ENCODE measurements at places on chromosomes 7 and 10.

DNA sequence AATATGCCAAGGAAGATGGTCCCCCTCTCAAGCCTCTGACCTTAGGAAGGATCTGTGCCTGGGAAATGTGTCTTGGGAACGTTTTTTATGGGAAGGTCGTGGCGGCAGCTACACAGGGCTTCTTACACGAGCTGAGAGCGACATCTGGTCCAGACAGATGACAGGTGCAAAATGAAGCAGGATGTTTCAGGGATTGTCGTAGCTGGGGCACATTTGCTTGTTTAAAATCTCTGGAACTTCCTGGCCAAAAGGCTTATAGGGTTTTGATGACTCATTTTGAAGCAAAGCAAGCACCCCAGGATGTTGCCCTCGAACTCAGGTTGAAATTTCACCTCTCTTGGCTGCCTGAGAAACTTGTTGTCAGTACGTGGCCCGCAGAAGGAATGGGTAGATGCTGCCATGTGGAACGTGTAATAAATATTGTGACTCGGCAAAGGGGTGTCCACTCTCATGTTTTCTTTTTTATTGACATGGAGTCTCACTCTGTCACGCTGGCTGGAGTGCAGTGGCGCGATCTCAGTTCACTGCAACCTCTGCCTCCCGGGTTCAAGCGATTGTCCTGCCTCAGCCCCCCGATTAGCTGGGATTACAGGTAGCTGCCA, 117.5 kb downstream of the CAMK1D start:
- DNase-seq = no peak

DNA sequence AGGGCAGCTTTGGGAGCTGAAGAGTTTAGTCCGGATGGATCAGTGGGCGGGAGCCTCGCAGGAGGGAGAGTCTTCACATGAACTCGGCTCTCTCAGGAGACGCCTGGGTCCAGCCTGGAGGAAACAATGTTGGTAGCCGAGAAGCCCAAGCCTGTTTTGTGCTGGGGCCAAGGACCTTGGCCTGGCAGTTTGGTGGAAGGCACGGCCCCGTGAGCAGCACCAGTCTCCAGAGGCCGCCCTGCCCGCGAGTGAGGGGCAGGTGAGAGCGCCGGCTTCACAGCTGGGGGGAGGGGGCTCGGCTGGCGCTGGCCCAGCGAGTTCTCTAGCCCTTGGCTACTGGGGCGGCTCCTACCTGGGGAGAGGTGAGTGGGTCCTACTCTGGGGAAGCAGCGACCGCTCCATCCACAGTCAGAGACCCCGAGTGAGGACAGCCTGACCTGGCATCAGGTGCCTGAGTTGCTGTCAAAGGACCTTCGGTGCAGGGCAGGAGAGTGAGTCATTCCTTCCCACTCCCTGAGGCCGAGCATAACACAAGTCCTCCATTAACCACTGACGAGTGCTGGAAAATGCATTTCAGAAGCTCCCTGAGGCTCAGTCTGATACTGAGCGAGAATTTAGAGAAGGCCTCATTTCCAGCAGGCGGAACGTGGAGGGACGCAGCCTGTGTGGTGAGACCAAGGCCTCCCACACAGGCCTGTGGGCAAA, 89.3 kb upstream of the DIP2C start:
- DNase-seq = no peak

DNA sequence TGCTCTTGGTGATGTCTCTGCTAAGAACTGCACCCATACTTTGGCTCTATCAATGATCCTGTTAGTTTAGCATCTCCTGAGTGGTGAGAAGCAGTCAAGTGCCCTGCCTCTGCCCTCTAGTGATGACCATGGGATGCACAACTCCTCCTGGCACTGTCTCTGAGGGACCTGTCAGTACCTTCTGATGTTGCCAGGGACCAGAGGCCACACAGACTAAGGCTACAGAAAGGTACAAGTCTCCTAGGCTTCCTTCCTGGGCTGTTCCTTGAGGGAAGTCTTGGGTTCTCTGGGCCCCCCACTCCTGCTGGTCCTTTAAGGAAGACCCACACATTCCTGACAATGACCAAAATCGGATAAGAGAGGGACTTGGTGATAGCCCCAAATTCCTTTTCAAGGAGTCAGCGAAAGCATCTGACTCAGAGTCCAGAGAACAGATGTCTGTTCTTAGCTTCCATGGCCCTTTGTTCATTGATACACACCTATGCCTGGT, 15.3 kb downstream of the NKX2-3 start:
- DNase-seq = no peak

DNA sequence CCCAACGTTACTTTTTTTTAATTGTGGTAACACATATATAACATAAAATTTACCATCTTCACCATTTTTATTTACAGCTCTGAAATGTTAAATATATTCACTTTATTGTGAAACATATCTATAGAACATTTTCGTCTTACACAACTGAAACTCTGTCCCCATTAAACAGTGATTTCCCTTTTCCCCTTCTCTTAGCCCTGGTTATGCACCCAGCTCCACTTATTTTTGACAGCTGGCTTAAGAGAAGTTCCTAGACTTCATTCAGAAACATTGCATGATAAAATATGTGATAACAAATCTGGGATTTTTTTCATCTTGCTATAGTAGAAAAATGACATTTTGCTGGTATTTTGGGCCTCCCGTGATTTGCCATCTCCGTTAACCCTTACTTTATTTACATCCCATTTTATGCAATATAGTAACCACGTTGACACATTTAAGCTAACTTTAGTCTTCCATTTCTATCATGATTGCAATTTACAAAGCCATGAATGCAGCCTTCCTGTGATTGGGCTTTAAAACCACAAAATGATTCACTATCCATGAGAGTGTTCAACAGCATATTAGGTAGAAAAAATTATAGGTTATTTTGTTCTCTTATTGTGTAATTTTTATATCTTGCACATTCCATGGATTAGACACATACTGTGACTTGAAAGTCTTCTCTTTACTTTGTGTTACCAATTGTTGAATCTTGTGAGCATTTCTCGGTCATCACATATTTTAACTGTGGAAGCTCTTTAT, 139.6 kb downstream of the SND1 start:
- DNase-seq = no peak

- no peak for DNase-seq
Observed at GRCh38 chr10:123804716-123805115, 86.9 kb downstream of the CPXM2 start.

- DNase-seq = no peak
Observed at GRCh38 chr10:119509909-119510451, 32.5 kb downstream of the RGS10 start.

GRCh38 chr7:26551740-26552139, 260.1 kb downstream of the SNX10 start:
- DNase-seq = no peak

DNA sequence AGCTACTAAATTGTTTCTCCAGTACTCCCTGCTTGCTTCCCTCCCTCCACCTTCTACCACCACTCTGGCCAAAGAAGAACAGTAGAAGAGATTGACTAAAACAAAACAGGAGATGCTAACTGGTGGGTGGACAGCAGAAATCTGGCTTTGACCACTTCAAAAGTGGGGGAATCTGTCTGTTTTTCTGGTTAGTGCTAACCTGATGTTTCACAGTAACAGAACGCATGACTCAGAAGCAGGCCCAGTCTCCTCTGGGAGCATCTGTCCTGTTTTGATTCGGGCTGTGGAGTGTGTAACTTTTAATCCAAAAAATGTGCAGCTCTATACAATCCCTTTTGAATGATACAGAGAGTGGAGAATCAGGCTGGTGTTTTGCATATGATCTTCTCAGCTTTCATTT, 32.7 kb upstream of the ZNF438 start:
- DNase-seq = no peak

- no peak for DNase-seq
Observed at GRCh38 chr10:8511026-8511425, 456.5 kb downstream of the GATA3 start.

GRCh38 chr7:6163402-6163801, 109.0 kb downstream of the CYTH3 start:
- no peak for DNase-seq

GRCh38 chr10:124535731-124536495, 74.3 kb downstream of the LHPP start:
- DNase-seq = no peak

DNA sequence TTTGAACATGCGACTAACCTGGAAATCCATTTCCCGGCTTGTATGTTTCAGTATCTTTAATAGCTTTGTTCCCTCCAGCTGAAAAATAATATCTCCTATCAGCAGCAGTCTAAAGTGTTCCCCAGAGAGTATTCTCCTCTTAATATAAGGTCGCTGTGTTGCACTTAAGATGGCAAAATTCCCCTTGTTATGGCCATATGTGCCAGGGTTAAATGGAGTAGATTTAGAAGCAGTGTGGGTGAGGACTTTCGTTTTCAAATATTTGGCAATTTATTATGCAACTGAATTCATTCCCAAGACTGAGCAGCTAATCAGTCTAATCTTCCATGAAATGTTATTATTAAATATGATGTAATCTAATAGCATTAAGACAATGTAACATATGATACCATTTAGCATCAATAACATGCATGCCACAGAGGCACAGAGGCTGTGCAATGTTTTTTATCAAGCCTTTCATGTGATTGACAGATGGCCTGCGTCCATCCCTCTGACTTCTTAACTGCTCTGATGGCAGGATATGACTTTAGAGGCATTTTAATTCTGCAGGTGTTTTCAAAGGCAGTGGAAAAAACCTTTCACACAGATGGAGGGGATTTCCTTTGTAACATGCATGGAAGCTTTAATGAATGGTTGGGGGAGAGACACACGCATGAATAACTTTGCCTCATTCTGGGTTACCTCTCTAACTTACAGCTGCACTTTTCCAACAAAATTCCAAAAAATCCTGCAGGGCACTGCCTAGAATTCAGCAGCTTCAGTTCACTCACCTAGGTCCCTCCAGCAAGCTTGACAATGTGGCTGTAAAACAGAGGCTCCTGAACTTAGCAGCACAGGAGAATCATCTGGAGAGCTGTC, 55.1 kb upstream of the ZPBP start:
- no peak for DNase-seq

DNA sequence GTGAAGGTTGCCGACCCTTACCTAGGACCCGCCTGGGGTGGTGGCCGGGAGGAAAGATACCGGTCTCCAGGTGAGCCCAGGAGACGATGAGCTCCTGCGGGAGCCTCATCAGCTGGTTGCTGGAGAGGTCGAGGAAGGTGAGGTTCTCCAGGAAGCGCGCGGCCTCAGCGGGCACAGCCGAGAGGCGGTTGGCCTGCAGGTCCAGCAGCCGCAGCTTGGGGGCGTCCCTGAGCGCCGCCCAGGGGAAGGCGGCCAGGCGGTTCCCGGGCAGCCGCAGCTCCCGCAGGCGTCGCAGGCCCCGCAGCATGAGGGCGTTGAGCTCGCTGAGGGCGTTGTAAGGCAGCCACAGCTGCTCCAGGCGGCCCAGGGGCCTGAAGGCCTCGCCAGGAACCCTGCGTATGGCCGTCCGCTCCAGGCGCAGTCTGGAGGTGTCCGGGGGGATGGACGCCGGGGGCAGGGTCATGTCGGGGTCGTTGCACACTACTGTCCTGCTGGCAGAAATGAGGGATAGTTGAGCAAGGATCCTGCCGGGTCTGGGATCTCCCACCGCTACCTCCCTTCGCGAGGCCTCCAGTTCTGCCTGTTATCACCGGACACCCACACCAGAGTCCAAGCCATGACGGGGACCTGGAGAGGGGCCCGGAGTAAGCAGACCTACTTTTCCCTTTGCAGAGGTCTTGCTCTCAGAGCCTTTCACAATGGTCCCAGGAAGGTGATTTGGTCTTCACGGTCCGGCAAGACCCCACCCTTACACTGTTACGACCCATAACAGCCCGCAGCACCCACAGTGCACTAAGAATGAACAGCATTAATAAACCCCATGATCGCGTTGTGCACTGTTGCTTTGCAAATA, 3.9 kb downstream of the LRIT1 start:
- no peak for DNase-seq

DNA sequence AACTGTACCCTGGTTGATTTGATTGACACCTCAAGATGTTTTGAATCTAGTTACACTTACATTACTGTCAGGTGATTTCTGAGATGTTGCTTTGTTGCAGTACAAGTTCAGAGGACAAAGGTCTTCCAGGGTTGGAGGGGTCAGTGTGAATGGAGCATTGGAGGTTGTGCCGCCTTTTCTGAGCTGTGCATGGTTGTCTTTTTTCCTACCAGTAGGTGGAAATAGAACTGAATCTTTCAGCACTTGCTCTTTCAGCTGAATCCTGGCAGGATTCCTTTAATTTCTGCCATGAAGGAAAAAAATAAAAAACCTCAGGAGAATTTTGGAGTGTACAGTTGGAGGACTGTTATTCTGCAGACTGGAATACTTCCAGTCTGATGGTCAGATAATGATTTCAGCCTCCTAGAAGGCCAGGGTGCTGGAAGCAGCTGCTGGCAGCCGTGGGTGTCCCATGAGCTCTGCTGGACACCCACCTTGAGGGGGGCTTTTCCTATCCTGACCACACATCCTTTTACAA, 82.7 kb downstream of the PLCE1 start:
- DNase-seq = no peak

- no peak for DNase-seq
Observed at GRCh38 chr7:1543826-1544177, 12.2 kb downstream of the TMEM184A start.

- no peak for DNase-seq
Observed at GRCh38 chr7:44980393-44981034, 1.7 kb upstream of the MYO1G start.

GRCh38 chr10:88292185-88292514, 291.0 kb downstream of the RNLS start:
- no peak for DNase-seq

DNA sequence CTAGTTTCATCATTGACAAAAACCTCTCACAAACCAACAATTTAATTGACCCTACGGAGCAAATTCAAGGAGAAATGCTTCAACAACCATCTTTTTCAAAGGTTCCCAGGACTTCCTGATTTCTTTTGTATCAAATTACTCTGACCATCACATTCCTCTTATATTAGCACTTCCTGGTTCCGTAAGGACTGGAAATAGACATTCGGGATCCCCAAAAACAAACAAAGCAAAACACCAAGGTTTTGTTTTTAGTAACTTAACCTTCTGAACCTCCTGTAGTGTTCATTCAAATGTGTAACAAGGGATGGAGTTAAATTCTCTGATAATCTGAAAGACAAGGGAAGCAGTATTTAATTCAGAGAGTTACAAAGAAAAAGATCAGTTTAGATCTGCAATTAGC, 387.6 kb upstream of the NRP1 start:
- no peak for DNase-seq

GRCh38 chr10:132551093-132551807, 13.7 kb downstream of the INPP5A start:
- no peak for DNase-seq

DNA sequence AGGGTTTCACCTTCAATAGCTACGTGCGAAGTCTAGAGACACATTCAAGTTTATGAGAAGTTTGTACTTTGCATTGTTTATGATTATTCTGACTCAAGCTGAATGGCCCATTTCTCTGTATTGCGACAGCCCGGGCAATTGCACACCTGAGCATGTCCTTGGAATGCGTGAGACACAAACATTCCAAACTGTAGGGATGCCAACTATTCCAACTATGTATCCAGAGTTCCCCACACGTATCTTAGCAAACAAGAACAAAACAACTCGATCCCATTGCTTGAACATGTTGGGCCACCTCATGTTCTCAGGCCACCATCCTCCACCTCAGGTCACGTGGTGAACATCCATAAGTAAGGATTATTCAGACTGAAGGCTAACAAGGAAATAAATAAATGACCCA, 51.4 kb upstream of the EGFR start:
- DNase-seq = no peak
